ENCODE measurements at places on chromosomes 1 and 21.

DNA sequence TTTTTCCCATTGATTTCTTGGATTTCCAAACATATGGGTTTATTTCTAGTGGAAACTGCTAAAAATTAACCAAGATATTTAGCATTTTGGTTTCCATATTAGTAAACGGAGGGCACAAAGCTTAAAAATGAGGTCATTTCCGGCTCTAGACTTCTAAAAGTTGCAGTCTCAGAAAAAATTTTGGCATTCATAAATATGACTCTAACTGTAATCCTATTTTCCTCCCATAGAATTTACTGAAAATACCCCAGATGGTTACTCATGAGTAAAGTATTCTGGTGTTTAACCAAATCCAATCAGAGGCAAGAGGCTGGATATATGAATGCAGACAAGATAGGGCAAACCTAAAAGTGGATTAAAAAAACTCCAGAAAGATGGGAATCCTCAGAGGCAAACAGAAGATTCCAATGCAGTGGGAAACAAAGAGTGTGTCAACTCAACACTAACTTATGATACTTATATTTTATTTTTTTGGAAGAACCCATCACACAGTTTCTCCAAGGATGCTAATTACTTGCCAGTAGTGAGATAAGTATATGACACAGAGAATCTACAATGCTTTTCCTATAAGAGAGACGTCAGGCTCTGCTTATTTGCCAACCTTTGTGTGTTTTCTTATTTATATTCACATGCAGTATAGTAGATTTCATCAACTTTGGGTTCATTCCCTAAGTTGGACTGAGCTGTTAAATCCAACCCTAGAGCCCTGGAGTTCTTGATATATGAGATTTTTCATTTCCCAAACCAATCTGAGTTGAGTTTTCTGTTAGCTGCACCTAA, 90.1 kb upstream of the BCL10 start:
- peak; percentile 92 for DNase-seq

DNA sequence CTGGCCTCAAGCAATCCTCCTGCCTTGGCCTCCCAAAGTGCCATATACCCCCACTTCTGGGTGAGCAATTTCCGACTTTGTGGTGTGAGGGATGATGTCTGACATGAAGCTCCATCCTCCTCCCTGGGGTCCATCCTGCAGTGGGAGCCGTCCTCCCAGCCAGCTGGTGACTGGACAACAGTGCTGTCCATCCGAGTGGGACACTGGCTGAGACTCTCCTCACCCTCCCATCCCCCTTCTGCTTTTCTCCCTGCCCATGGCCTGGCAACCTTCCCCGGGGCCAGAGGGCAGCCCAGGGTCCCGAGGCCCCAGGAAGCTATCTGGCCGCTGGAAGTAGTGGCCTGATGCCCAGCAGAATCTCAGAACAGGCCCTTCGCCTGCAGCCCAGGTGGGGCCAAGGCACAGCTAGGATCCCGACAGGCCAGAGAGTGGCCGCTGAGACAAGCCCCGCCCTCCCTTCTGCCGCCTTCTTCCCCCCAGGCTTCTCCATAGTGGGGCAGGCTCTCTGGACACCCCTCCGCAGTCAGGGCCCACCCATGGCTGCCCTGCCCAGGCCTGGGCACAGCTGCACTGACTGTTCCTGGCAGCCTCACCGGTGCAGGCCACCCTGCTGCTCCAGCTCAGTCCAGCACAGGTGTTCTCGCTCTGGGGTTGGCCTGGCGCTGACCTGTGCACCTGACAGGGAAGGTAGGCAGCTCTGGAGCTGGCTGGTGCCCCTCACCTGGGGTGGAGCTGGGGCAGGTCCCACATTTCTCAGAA, 8.4 kb upstream of the FAAP20 start:
- no peak for DNase-seq

GRCh38 chr1:40944841-40945430, 34.6 kb upstream of the CTPS1 start:
- no peak for DNase-seq

- DNase-seq = no peak
Measured at GRCh38 chr1:34656731-34657130, 98.1 kb upstream of the GJB5 start.

DNA sequence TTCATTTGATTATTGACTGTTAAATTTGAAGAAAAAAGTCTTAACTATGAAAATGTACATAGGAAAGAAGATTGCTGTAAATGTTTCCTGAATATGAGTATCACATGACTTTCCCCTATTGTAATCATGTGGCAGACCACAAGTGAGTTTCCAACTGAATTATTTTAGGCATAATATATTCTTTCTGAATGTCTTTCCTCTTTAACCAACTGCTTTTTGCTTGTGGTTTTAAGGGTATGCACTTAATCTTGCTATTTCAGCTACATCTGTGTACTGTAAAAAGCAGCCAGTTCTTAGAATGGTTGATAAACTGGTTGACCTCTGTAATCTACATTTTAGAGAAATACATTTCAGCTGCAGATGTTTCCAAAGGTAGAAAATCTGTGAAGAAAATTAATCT, 400.7 kb downstream of the NEGR1 start:
- no peak for DNase-seq

- DNase-seq = no peak
Measured at GRCh38 chr1:163173121-163173520, 29.6 kb downstream of the RGS5 start.

DNA sequence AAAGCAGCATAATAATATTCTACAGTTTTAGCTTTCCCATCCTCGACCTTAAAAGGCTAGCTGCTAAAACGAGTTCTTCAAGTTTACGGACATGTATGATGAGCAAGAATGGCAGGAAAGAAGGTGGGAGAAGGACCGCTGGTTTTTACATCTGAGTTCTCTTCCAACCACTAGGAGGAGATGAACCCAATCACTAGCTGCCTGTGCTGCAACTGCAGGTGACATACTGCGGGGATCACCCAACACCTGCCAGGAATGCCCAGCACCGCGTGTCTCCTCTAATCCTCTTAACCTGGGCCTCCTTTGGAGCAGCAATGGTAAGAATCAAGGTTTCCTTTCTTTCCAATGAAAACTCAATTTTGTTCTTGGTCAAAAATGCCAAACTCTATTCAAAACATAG, 23.5 kb downstream of the TOR3A start:
- no peak for DNase-seq

DNA sequence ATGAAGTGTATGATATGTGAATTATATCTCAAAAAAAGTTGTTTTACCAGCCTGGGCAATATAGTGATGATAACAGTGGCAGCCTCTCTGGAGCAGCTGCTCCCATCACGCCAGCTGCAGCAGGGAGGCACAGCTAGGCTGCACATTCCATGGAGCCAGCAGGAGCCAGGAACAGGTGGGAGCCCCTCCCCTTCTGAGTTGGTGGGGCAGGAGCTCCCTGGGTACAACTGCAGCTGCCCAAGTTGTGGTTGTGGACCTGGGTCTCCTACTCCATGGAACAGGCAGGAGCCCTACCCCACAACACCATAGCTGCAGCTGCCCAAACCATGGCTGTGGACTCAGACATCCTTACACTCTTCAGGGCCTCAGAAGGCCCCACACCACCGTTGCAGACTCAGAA, 21.7 kb upstream of the FNBP1L start:
- DNase-seq = no peak

GRCh38 chr21:43634618-43635017, 24.7 kb downstream of the HSF2BP start:
- no peak for DNase-seq

- DNase-seq = no peak
Measured at GRCh38 chr1:24996983-24997893, 67.2 kb upstream of the RUNX3 start.

- DNase-seq = no peak
Measured at GRCh38 chr1:9075022-9075421, 5.6 kb upstream of the SLC2A5 start.

DNA sequence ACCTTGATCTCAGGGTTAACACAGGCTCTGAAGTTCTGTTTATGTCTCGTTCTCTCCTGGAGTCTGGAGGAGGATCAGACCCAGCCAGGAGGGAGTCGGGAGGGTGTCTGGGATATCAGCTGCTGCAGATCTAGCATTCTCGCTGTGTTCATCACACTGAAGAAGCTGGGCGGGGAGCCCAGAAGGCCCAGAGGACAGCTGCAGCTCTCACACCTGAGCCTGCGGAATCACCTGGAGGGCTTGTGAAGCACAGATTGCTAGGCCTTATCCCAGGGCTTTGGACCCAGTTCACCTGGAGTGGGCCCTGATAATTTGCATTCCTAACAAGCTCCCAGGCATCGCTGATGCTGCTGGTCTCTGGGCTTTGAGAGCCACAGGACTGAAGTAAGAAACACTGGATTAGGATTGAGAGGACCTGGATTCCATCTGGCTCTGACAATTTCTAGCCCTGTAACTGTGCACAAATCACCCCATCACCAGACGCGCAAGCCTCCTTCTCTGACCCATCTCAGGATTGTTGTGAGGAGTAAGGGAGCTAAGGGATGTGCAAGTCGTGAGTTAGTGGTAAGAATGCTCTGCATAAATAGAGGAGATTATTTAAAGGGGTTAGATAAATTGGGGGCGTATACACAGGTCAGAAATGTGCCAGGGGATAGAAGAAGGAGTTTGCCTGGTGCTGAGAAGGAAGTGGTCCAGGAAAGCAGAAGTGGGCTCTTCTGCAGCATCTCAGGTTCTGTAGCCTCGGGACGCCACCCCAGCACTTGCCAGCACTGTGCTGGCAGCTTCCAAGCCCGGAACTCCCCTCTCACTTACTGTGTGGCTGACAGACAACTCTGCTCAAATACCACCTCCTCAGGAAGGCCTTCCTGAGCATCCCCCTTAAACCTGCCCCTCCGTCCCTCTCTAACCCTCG, 19.1 kb downstream of the ABCA4 start:
- DNase-seq = no peak

DNA sequence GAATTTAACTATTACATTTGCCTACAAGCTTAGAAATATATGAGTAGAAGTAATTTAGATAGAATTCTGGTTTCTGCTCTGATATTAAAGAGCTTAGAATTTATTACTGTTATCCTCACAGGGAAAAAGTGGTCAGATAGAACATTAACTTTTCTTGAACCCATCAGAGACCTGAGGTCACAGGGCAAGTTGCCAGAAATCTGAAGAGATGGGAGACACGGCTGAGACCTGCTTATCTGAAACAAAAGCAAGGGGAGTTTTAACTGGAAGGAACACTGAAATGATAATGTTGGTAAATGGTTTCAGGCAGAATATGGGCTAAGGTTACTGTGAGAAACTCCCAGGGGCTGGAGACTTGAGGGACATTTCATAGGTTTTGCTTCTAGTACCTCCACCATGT, 28.0 kb upstream of the USP25 start:
- DNase-seq = no peak

DNA sequence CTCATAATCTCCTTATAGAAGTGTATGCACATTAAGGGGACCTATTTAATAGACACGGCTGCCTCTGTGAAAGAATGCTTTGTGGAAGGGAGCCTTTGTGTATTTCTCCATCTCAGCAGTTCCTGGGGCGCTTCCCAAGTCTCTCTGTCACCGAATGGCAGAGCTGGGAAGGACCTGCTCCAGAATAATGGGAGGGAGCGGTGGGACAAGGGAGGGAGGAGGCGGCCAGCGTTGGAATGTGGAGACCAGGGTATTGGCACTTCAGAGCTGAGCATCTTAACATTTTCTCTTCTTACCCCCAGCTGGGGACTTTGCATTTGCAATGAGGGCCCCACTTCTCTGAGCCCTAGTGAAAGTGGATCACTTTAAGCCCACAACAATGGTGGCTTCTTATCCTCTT, 23.9 kb downstream of the CACHD1 start:
- no peak for DNase-seq

GRCh38 chr21:44780137-44780502, 21.5 kb downstream of the UBE2G2 start:
- no peak for DNase-seq

- no peak for DNase-seq
Measured at GRCh38 chr1:211468595-211468994, 23.4 kb downstream of the RD3 start.

- DNase-seq = peak; percentile 87
Measured at GRCh38 chr21:41678924-41679318, 87.9 kb downstream of the RIPK4 start.

DNA sequence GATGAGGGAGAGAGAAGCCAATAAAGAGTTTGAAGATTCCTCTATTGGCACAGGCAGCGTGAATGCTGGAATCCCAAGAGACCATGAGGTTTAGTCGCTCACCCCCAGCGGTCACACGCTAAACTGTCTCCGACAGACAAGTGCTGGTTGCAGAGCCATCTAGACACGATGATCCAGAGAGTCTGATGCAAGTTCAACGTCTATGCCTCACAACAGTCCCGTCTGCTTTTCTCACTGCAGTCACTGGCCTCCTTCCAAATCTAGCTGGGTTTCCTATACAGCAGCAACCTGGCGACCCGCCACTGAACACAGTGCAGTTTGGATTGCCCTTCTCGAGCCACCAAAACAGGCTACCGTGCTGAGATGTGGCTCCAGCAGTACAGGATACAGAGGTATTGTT, 98.6 kb upstream of the KRTAP19-8 start:
- DNase-seq = no peak

GRCh38 chr1:103063921-103064320, 44.4 kb downstream of the COL11A1 start:
- no peak for DNase-seq

DNA sequence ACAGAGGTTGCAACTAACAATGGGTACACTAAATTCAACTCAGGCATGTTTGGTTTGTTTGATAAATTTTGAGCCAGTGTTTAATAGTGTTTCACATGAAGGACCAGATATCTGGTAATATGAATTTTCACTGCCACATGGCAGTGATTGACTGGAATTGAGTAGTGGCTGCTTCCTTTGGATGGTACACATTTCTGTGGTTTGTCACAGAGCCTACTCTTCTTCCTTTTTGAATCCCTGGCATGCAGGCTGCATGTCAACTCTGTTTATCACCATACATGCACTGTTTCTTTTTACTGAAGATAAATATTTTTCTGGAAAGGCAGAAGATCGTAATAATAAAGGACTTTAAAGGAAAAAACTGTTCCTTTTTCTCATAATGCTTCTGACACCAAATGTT, 35.5 kb downstream of the SDCCAG8 start:
- no peak for DNase-seq

GRCh38 chr1:247494767-247495166, 36.9 kb upstream of the OR2B11 start:
- DNase-seq = no peak

DNA sequence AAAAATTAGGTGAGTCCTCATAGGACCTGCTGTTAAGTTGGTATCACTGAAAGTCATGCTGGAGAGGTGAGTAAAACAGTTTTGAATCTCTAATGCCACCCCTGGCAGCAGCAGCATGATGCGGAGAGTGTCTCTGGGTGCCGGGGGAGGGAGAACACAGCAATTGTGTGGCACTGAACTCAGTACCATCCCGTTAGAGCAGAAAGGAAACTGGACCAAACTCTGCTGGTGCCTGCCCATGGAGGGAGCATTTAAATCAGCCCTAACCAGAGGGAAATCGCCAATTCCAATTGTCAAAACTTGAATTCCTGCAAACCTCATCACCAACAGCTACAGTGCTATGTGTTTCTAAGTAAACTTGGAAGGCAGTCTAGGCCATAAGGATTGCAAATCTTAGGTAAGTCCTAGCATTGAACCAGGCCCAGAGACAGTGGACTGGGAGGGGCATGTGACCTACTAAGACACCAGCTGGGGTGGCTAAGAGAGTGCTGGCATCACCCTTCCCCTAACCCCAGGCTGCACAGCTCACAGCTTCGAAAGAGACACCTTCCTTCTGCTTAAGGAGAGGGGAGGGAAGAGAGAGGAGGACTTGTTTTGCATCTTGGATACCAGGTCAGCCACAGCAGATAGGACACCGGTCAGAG, 30.0 kb downstream of the CD53 start:
- DNase-seq = no peak

Measured in HS-5 (cell line).